ENCODE measurements at places on chromosomes 5 and 9.

DNA sequence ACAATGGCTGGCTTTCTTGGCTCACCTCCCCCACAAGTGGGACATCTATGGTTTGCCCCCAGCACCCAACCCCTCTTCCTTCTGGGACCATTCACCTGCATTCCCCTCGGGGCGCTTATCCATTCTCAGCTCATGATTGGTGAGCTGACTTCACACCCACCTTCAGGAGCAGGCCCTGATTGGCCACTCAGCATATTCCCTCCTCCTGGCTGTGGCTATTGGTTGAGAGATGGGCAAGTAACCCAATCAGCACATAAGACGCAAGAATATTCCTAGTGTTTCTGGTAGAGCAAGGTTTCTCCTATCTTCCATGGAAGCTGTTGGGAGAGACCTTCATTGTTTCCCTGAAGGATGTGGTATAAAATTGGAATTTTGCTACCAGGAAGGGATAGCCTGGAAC is 22.7 kb upstream of the UNC5A start:
- peak; percentile 53 for DNase-seq

DNA sequence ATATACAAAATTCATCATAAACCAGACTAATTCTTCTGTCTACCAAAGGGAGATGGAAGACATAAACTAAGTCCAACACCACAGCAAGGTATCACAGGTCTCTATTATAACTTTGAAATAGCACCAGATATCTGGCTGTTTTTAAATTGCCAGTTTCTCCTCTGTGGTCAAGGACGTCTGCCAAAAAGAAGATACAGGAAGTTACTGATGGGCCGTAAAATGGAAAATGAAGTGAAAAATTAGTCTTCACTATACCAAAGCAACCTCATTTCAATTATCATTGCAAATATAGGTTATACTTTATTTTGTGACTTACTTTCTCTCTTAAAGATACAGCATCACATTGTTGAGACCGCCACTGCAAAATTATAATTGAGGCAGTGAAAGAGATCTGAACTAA is 225.5 kb downstream of the NDUFS4 start:
- no peak for DNase-seq

DNA sequence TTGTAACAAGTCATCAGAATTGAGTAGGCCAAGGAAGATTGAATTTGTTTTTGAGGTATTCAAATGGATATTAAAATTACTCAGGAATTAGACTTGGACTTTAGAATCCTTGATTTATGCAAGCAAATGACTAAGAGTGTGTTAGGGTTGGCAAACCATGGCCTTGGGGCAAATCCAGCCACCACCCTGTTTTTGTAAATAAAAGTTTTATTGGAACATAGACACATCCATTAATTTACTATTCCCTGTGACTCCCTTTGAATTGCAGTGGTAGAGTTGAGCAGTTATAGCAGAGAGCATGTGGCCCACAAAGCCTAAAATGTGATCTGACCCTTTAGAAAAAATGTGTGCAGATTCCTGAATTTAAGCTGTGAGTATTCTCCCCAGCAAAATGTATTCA is 115.6 kb downstream of the WDR70 start:
- no peak for DNase-seq

DNA sequence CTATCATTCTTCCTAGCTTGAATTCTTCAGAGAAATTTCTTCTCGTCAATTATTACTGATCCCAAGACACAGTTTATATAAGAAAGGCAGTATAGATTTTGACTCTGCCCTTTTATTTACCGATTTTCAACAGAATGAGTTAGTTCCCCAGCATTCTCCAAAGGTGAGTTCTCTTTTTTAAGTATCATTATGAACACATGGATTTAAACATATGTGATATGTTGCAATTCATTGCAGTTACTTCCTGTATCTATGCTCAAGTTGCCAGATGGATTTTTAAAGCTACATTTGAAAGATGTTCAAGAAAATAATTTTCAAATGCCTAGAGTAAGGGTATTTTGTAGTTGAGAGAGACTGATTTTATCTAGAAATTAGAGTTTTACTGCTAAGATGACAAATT is 8.4 kb downstream of the WDR41 start:
- no peak for DNase-seq

DNA sequence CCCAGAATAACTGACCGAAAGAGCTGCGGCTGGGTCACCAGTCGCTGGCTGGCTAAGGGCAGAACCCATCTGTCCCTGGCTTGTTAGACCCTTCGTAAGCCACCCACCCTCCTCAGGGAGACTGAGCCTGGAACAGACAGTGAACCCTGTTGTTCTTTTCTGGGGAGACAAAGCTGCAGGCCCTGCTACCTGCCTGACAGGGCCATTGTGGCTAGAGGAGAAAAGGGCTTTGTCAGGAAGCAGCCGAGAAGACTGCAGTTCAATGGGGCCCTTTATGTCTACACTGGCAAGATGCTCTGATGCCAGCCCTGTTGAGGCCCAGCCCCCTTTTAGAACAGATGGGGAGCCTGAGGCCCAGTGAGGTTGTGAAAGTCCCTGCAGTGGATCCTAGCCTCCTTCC is 3.7 kb upstream of the NIPAL4 start:
- no peak for DNase-seq

DNA sequence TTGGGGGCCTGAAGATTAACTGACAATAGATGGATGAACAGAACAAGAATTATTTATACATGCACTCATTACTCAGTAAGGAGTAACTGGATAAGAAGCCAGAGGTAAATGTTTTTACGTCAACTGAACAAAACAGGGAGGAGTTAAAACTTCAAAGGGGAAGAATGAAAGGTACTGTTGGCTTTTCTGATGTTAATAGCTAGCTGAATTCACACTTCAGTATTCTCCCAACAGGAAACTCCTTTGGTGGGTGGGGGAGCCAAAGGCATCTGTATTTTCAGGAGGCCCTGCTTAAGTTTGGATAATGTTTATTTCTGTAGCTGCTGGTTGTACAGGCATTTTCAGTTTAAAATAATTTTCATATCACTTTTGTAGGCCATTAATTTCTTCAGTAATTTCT is 23.2 kb upstream of the RFK start:
- DNase-seq, result no peak

- no peak for DNase-seq
These were observed 207.1 kb downstream of the GABRG2 start for GRCh38 chr5:162274679-162275078.

GRCh38 chr9:98071737-98072136 is 15.2 kb downstream of the NANS start:
- no peak for DNase-seq

- no peak for DNase-seq
These were observed 41.9 kb upstream of the TESK1 start for GRCh38 chr9:35562895-35563780.
